ENCODE measurements at places on chromosomes 5 and 9. TPM values are rescaled to one million over a fixed set of nuclear protein-coding genes. Genes with fewer than 3 reads are reported as not detected.

DNA sequence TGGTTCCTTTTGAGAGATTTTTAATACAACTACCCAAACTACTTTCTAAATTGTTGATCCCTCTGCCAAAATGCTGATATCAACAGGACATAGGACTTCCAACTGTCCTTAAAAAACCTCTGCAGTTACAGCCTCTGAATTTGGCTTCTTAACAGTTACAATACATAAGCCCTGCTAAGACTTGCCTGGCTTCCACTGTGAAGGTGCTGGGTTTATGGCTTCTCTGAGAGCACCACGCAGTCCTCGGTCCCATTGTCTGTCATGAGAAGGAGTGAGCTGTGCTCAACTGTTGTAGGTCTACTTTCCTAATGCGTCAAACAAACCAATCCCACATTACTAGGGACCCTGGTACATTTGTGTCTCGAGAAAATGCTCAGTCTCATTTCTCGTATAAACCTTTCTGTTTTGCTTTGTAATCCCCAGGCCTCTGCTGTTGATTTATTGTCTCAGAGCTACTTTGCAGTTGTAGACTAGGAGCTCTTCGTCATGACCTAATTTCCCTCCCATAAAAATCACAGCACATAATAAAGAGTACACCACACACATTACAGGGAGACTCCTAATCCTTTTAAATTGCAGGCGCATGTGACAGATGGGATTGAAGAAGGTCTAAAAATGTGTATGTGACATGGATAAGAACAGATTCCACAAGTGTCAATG lies 274.9 kb downstream of the NR3C1 start:
- H3K4me1 ChIP-seq = no peaks in the 10 kb centered on the region
- peaks cover 12% of the 10 kb centered on the region for H3K36me3 ChIP-seq
- H3K4me3 ChIP-seq = no peak overlapping the region
- H3K27me3 ChIP-seq = no peaks in the 10 kb centered on the region
- no peak overlapping the region for H3K27ac ChIP-seq

- H3K27me3 ChIP-seq = no peaks in the 10 kb centered on the region
- H3K4me3 ChIP-seq = no peak overlapping the region
- H3K27ac ChIP-seq = no peak overlapping the region
- DNase-seq = no peak
- peaks cover 20% of the 10 kb centered on the region for H3K4me1 ChIP-seq
- H3K36me3 ChIP-seq = no peaks in the 10 kb centered on the region
Measured at GRCh38 chr9:84748112-84748511, 78.6 kb downstream of the NTRK2 start.

DNA sequence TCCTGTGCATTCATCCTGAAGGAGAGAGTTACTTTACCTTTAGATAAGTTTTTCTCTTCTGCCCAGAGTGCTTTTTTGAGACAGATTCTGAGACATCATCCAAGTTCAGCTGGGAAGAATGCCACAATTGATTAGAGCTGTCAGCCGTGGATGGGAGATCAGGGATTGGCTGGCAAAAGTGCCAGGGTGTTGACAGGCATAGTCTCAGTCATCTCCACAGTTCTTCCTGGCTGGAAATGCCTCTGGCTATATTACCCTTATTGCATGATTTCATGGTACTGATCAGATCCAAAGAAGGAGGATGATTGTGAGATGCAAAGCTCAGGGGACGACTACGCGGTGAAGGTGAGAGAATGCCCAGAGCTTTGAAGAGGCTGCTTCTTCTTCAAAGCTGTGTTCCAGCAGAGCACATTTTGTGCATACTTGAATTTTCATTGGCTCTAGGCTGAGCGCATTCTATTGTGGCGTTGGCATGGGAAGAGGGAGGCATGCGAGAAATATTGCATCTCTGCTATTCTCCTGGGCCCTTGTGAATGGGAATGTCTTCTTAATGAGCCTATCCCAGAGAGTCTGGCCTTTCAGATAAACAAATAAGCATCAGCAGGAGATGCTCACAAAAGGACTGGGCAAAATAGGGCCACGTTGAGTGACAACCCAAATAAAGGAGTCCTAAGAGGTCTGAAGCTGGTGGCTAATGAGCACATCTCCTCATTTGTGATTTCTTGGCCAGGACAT lies 82.1 kb downstream of the GRIA1 start:
- H3K36me3 ChIP-seq = no peaks in the 10 kb centered on the region
- H3K27me3 ChIP-seq = no peaks in the 10 kb centered on the region
- H3K4me1 ChIP-seq = no peaks in the 10 kb centered on the region
- no peak overlapping the region for H3K4me3 ChIP-seq
- no peak for DNase-seq

- no peaks in the 10 kb centered on the region for H3K36me3 ChIP-seq
- H3K4me1 ChIP-seq = peaks cover 4% of the 10 kb centered on the region
- peaks cover 31% of the 10 kb centered on the region for H3K27me3 ChIP-seq
- no peak overlapping the region for H3K4me3 ChIP-seq
- no peak for DNase-seq
- no peak overlapping the region for H3K27ac ChIP-seq
Measured at GRCh38 chr5:14138608-14139540, 4.3 kb upstream of the TRIO start.

DNA sequence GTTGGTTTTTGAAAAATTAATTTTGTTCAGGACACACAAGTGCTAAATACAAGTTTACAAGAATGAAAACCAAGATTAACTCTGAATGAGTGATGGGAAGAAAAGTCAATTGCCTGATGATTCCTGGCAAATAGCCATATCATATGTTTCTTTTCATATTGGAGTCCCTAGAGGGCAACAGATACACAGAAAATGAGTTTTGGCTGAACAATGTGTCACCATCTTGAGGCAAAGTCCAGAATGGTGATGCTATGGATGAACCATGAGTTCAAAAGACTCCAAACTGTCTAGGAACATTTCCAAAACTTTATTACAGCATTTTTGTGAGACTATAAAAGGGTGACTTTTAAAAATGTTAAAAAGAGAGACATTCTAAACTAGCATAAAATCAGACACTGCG lies 382.9 kb downstream of the TMEM161B start:
- no peaks in the 10 kb centered on the region for H3K27me3 ChIP-seq
- H3K36me3 ChIP-seq = no peaks in the 10 kb centered on the region
- DNase-seq = no peak
- no peaks in the 10 kb centered on the region for H3K4me1 ChIP-seq
- no peak overlapping the region for H3K27ac ChIP-seq

DNA sequence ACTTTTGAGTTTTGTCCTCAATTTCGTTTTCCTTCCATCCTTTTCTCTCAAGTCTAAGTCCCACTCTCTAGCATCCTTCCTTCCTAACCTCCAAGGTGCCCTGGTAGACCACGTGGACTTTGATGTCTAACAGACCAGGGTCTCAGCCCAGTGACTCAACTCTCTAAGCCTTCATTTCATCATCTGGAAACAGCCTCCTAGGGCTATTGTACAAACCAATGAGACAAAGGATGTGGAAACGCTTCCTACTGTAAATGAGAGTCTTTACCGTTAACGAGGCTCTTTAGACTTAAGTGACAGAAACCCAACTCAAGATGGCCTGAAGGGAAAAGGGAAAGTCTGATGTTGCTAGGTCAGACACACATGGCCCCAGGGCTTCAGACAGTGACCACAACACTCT lies 49.2 kb upstream of the CPLX2 start:
- no peak overlapping the region for H3K4me3 ChIP-seq
- no peak overlapping the region for H3K27ac ChIP-seq
- H3K36me3 ChIP-seq = no peaks in the 10 kb centered on the region
- peaks cover 10% of the 10 kb centered on the region for H3K27me3 ChIP-seq

The SARDH gene
- total RNA-seq = 1.9 TPM

The ATP6V1G1 gene
- total RNA-seq = 89.0 TPM
